ENCODE measurements at places on chromosomes 3 and 15. TPM values are rescaled to one million over a fixed set of nuclear protein-coding genes. Genes with fewer than 3 reads are reported as not detected.
A peak's percentile ranks its signal among the peaks of the same experiment; 100 is the strongest.

- no peak for DNase-seq
Measured at GRCh38 chr15:77035584-77035983, 35.3 kb downstream of the TSPAN3 start.

DNA sequence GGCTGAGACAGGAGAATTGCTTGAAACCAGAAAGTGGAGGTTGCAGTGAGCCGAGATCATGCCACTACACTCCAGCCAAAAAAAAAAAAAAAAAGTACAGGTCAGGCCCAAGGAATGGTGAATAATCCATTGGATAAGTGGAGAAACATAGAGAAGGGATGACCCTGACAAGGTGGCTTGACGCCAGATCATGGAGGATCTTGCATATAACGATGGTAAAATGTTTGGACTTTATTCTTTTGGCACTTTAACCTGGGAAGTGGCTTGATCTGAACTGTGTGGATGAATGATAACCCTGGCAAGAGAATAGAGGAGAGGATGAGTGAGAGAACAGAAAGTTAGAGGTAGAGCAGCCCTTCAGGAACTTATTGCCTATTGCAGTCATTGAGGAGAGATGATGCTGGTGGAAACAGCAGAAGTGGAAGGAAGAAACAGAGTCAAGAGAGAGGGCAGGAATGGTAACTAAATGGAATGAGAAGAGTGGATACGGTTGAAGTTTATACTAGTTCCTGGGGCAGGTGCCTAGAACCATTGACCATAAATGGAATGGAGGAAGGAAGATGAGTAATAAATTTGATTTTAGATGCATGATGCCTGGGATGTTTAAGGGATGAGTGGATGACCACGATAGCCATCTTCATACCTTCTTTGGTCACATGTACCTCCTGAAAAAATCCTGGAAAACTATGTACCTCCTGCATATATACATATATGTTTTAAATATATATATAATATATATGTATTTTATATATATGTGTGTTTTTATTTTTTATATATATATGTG is 57.8 kb downstream of the BLM start:
- no peak for DNase-seq

DNA sequence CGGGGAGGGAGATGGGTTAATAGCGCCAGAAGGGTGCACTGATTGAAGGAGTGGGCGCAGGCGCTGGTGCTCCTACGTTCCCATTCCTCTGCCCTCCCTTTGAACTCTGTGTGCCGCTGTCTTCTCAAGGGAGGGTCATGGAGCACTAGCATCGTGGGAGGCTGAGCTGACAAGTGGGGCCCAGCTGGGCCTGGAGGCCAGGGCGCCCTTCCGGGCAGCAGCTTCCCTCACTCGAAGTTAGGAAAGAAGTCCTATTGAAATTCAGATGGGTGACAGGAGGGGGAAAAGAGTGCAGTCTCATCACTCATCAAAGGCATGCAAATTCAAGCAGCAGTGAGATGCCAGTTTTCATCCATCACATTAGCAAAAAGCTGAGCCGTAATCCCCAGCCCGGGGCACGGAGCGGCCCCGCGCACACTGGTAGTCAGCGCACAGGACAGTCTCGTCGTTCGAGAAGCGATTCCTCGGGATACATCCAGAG is 128.2 kb downstream of the LRRK1 start:
- peak; percentile 47 for DNase-seq

GRCh38 chr3:27639271-27639670 is 82.9 kb downstream of the EOMES start:
- DNase-seq, result no peak

Gene MUC4
- not detected for total RNA-seq
